ENCODE measurements at places on chromosomes 12 and 14. TPM values are rescaled to one million over a fixed set of nuclear protein-coding genes. Genes with fewer than 3 reads are reported as not detected.

KRT7 gene
- total RNA-seq = 1,355 TPM

CELA1 gene
- total RNA-seq = not detected

SCNN1A gene
- 10.4 TPM for total RNA-seq

FAM186B gene
- total RNA-seq = 0.21 TPM

STAC3 gene
- not detected for total RNA-seq

RPL10L gene
- total RNA-seq = not detected

P2RX7 gene
- 0.96 TPM for total RNA-seq

- no peak for DNase-seq
These were observed 1.3 kb downstream of the SDR9C7 start for GRCh38 chr12:56932867-56933266.

DNA sequence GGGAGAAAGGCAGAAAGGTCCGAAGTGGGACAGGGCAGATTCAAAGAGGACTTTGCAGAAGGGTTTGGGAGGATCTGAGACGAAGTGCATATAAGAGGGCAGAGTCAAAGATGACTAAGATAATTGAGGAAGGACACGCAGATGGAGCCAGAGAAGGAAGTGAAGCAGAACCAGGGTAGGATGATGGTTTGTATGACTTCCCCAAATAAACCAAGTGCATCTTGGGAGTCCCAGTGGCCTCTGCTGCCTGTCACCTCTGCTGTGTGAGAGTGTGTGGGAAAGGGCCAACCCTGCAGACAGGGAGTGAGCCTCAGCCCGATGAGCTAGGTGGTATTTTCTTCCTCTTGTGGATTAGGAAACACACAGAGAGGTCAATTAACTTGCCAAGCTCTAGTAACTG, 36.8 kb downstream of the FLVCR2 start:
- DNase-seq = no peak

- DNase-seq = no peak
These were observed 27.9 kb upstream of the DICER1 start for GRCh38 chr14:95185033-95185766.

DNA sequence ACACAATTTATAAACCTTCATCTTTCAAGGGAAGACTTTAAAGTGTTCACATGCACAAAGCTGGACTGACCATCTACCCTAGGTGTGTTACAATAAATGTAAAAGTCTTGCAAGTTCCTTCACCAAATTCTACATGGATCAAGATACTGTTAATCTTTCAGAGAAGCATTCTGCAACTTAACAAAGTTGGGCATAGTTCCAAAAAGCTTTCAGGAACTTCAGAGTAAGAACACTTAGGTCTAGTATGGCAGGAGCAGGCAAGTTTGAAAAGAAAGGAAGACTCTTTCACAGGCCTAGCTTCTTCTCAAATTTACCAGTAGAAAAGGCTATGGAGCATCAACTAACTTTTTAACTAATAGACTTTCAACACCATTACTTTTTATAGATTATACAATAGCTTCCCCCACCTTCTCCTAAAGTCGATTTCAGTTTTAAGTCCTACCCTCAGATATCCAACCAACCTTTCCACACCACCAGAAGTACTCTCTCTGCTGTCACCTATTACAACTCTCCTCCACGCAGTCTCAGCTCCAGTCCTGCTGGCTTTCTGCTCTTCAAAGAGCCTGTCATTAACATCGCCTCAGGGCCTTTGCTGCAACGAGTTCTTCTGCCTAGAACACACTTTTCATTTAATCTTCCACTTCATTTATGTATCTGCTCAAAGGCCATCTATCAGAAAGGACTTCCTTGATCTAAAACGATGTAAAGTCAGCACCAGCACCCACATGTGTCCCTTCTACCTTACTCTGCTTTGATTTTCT, 333.9 kb downstream of the CEP128 start:
- DNase-seq = no peak

- DNase-seq = no peak
These were observed 12.9 kb downstream of the TMEM117 start for GRCh38 chr12:43848786-43849185.

DNA sequence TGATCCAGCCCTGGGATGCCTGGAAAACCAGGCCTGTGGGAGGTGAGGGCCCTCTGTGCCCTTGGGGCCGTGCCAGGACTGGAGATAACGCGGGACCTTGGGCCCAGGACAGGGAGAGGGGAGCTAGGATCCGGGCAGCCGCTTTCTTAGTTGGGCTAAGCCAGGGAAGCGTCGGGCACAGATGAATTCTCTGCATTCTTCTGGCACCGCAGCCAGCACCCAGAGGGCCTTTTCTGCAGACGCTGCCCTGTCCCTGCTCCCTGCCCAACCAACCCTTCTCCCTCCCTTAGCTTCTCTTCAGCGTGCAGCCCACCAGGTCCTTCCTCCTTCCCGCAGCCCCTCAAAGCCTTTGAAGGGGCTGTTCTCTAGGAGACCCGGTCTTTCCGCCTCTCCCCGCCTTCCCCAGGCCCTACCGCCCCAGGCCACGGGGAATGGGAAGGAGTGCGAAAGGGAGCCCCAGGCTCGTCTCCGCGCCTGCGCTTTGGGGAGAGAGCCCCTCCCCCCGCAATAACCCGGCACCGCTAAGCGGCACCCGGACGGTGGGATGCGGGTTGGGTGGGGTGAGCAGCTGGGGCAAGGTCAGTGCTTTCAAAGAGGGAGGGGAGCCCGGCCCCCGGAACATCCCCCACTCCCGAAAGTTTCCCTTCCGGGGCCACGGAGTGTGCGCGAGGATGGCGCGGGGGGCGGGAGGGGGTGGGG, 663 bp downstream of the NCKAP5L start:
- DNase-seq = no peak

DNA sequence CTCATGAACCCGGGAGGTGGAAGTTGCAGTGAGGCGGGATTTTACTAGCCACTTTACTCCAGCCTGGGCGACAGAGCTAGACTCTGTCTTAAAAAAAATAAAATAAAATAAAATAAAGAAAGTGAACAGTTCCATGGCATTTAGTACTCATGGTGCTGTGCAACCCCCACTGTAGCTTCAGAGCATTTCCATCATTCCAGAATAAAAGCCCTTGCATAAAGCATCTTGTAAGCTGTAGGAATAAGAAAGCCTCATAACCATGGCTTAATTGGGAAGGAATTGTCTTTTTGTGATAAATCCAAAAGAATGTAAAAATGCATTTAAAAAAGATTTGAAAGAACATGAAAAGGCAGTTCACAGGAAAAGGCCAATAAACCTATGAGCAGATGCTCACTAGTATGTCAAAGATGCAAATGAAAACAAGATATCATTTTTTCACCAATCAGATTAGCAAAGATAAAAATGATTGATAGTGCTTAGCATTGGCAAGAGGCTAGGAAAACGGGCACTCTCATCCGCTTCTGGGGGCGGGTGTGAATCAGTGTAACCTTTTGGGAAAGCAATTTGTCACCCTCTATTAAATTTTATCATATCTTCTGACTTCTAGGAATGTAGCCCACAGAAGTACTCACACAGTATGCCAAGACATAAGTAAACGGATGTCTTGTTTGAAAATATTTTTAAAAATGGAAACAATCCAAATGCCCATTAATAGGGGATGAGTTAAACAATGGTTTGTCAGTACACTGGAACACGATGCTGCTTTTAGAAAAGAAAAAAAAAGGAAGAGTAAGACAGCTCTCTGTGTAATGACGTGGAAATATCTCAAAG, 46.6 kb downstream of the CFAP251 start:
- no peak for DNase-seq
